HCEC 1CT (cell line): ENCODE measurements at places on chromosomes 16 and 17.

GRCh38 chr16:55035029-55035428 is 104.4 kb downstream of the IRX5 start:
- no peak for DNase-seq

GRCh38 chr16:24139282-24139681 is 116.9 kb upstream of the CACNG3 start:
- DNase-seq, result no peak

DNA sequence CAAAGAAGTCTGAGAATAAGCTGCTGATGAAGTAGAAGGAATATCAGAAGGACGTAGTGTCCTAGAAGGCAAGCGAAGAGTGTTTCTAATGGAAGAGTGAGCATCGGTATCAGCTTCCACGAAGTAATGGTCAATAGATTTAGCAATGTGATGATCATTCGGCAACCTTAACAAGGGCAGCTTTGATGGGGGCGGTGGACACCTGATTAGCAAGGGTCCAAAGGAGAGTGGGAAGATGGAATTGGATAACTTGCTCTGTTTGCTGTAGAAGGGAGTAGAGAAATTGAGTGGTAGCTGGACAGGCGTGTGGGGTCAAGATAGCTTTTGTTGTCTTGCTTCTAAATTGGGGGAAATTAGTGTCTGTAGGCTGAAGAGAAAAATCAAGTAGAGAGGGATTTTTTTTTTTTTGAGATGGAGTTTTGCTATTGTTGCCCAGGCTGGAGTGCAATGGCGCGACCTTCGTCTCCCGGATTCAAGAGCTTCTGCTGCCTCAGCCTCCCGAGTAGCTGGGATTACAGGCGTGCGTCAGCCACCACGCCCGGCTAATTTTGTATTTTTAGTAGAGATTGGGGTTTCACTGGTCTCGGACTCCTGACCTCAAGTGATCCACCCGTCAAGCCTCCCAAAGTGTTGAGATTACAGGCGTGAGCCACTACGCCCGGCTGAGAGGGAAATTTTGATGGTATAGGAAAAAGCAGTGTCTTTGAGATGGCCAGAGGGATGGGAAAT is 13.9 kb upstream of the HES7 start:
- DNase-seq, result no peak

- DNase-seq, result no peak
Measured at GRCh38 chr17:11035681-11036080, 197.8 kb upstream of the PIRT start.

GRCh38 chr17:29283961-29284360 is 10.0 kb downstream of the NUFIP2 start:
- DNase-seq, result no peak

GRCh38 chr16:80056324-80056723 is 455.8 kb upstream of the MAF start:
- DNase-seq, result no peak

DNA sequence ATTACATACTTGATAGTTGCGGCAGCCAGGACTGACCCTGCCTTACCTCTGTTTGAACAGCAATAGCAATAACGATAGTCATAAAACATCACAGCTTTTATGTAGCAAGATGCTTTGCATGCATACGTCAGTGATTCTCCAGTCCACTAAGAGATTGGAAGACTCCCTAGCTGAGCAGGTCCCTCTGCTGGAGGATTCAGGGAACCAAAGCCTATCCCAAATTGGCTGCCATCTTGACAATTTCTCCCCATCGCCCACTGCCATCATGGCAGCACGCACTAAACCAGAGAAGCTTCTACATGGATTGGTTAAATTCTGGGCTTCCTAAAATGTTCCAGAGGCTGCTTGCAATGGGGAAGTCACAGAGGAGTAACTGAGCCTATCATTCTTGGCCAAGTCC is 360.6 kb upstream of the XYLT1 start:
- no peak for DNase-seq

- no peak for DNase-seq
Measured at GRCh38 chr17:11598274-11599221, at the start of gene DNAH9. TSS of gene DNAH9 (plus strand) at chr17:11598470. CDS start at chr17:11598499, 29 bp downstream.

GRCh38 chr16:8961811-8962390 is 1.8 kb downstream of the USP7 start:
- no peak for DNase-seq

GRCh38 chr16:11402745-11403533 is 57.7 kb downstream of the RMI2 start:
- no peak for DNase-seq

DNA sequence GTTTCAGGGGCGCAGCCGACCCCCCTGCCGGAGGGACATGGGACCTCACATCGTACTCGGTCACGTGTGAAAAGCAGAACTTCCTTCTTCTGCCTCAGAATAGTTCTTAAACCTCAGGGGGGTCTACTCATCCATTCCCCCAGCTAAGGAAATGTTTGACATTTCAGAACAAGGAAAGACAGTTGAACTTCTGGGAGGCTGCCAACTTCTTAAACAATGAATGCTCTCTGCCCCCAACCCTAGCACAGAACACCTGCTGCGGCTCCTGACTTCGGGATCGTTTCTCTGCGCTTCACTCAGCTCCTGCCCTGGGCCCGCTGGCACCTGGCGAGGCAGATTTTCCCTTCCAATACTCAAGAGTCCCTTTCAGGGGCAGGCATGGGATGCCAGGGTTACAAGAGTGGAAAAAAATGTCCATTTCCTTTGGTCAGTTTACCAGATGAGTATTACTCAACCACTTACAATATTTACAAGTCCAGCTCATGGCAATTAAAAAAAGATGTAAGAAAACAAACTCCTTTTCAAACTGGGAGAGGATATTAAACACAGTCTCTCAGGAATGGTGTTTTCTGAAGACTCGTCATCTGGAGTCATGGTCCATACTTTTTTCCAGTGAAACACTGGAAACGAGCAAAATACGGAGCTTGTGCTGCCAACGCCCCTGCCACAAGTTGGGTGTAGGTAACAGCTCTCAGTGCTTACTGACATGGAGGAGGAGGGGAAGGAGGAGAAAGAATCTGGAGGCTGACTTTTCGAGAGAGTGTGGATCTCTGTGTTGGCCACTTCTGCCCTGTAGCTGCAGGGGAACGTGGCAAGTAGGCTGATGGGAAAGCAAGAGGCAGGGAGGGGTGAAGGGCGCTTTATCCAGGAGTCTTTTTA is 235.7 kb downstream of the NTN1 start:
- DNase-seq, result no peak

- no peak for DNase-seq
Measured at GRCh38 chr16:55662644-55663031, 6.8 kb downstream of the SLC6A2 start.

DNA sequence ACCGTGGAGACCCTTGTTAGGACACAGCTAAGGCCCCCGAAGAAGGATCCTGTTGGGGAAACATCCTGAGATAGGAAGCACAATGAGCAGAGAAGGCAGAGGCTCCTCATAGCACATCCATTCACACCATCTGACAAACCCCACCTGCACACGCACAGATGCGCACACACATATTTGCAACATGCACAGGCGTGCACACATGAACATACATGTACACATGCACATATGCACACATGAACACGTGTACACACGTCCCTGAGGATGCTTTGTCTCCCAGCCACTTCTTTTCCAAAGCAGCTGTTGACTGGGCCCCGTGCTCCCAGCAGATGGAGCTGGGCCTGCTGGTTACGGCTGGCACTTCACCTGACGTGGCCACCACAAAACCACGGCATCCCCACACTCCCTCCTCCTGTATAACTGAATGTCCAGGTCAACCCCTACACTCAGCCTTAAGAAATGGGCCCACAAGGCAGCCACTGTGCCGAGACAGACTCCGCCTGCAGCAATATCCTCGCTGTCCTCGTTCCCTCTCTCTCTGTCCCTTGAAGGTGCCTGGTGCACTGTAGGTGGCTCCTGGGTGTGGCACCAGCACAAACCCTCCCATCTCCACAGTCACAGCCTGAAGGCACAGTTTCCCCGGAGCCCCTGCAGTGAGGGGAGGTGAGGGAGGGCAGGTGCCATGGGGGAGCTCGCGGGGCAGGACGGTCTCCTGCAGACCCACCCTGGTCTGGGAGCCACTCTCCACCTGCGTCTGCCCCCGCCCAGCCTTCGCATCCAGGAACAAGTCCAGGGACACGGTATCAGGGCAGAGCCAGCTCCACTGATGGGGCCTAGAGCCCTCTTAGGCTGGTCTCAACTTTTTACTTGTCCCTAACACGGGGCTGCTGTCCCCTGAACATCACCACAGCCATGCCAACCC is 183.0 kb downstream of the RBFOX3 start:
- DNase-seq, result no peak
